ENCODE measurements at places on chromosomes 7 and 10.

DNA sequence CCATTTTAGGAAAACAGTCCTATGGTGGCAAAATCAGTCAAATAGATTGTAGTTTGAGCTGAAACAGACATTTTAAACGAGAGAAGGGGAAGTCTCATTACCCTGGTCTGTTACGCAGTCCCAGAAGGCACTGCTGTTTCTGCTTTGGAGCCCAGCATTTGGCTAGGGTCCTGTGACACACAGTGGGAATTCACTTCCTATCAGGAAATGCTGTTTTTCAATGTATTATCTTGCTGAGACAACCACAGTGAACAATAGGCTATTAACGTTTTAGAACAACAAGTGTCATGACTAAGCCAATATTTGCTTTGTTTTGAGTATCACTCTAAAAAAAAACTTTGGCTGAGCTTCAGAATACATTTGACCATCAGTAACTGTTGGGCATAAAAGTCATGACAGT lies 74.1 kb downstream of the ADD3 start:
- H3K4me1 ChIP-seq = peaks cover 16% of the 10 kb centered on the region
- no peaks in the 10 kb centered on the region for H3K27me3 ChIP-seq
- H3K27ac ChIP-seq = peak overlapping the region; percentile 22
- H3K36me3 ChIP-seq = no peaks in the 10 kb centered on the region
- DNase-seq = no peak

DNA sequence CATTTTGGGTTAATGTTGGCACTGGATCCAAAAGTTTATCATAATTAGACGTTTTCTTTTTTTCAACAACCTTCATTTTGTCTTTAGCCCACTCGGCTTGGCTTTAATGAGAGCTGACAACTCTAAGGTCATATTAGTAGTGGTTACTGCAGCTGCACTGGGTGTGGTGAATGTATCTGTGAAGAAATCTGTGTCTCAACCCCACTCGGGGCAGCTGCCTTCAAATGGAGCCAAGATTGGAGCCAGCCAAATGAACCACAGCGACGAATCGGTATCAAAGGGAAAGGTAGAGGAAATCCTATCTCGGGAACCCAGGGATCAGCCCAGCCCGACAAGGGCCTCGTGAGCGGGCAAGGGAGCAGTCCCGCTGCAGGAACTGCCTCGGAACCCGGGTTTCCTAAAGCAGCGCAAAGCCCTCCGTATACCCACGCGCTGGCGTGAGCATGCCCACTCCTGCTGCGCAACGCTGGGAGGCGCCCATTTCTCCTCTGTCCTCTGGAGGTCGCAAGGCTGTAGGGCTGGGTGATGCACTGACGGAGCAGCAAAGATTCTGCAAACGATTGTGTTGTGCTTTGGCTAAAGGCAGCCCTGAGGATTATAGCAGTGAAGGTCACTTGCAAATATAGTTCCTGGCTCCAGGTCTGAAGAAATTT lies 98.7 kb upstream of the MBL2 start:
- no peak overlapping the region for H3K27ac ChIP-seq
- H3K36me3 ChIP-seq = no peaks in the 10 kb centered on the region
- no peaks in the 10 kb centered on the region for H3K4me1 ChIP-seq
- DNase-seq = no peak

GRCh38 chr7:151244841-151245346 lies 3.6 kb downstream of the SMARCD3 start:
- no peak for DNase-seq
- H3K4me1 ChIP-seq = peaks cover 21% of the 10 kb centered on the region
- peak overlapping the region; percentile 24 for H3K4me3 ChIP-seq
- H3K36me3 ChIP-seq = no peaks in the 10 kb centered on the region

- no peaks in the 10 kb centered on the region for H3K27me3 ChIP-seq
- no peaks in the 10 kb centered on the region for H3K4me1 ChIP-seq
- H3K27ac ChIP-seq = no peak overlapping the region
Measured at GRCh38 chr10:47326927-47327330, 4.7 kb downstream of the GDF2 start.

- H3K27ac ChIP-seq = no peak overlapping the region
- no peak for DNase-seq
- no peaks in the 10 kb centered on the region for H3K4me1 ChIP-seq
- no peaks in the 10 kb centered on the region for H3K36me3 ChIP-seq
- H3K27me3 ChIP-seq = peaks cover 11% of the 10 kb centered on the region
Measured at GRCh38 chr10:1198453-1199344, 142.5 kb downstream of the WDR37 start.

- peak overlapping the region; percentile 88 for H3K27ac ChIP-seq
- H3K4me1 ChIP-seq = peaks cover 8% of the 10 kb centered on the region
- DNase-seq = no peak
- no peaks in the 10 kb centered on the region for H3K27me3 ChIP-seq
- no peak overlapping the region for H3K4me3 ChIP-seq
Measured at GRCh38 chr10:3774814-3775695, 10.0 kb downstream of the KLF6 start.

DNA sequence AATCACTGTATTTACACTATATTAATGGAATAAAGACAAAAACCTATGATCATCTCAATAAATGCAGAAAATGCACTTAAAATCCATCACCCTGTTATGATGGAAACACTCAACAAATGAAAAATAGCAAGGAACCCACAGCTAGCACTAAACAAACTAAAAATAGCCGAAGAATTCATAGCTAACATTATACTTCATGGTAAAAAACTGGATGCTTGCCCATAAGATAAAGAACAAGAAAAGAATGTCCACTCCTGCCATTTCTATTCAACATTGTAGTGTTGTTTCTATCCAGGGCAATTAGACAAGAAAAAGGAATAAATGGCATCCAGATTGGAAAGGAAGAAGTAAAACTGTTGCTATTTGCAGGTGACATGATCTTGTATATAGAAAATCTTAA lies 142.1 kb downstream of the STK31 start:
- no peak overlapping the region for H3K27ac ChIP-seq
- no peak for DNase-seq
- H3K27me3 ChIP-seq = no peaks in the 10 kb centered on the region
- no peak overlapping the region for H3K4me3 ChIP-seq
- H3K4me1 ChIP-seq = no peaks in the 10 kb centered on the region
- H3K36me3 ChIP-seq = no peaks in the 10 kb centered on the region
